Nephron progenitor cell (in vitro differentiated cells): ENCODE measurements at places on chromosomes 6 and 20.
A peak's percentile ranks its signal among the peaks of the same experiment; 100 is the strongest.

- DNase-seq = no peak
Measured at GRCh38 chr20:57959589-57959988, 249.8 kb upstream of the PMEPA1 start.

DNA sequence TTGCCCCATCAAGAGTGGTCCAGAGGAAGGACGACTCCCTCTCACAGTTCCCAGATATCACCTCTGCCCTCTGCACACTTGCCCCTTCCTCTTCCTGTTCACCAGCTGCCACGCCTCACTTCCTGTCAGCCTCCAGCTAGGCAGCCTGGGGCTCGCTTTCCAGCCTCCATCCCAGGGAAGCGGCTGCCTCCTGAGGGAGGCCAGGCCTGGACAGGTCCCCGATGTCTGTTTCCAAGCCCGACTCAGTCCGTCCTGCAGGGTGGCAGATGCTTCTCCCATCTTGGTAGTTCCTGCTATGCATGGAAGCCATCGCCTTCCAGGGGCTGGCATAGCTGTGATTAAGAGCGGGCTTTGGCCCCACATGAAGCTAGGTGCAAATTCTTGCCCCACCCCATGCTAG, 233.5 kb upstream of the PMEPA1 start:
- no peak for DNase-seq

DNA sequence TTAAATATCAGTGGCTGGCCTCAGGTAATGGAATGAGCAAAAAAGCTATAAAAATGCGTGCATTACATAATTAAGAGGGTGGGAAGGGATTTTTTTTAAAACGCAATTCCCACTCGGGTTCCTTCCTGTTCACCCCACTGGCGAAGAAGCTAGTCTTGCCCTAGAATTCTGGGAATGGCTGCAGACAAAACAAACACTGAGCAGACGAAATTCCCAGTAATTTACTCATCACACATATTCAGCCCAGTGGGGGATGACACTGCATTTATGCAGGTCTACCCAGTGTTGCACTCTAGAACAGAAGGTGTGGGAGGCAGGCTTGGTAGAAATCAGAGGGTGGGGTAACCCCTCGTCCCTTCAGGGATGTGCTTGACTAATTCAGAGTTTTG, 2695.0 kb upstream of the DEFB115 start:
- DNase-seq = no peak

GRCh38 chr6:42260972-42261371, 43.3 kb upstream of the MRPS10 start:
- DNase-seq = peak; percentile 44

GRCh38 chr20:33280000-33280680, 2.9 kb upstream of the BPIFB1 start:
- no peak for DNase-seq

- no peak for DNase-seq
Measured at GRCh38 chr20:25000268-25000801, 7.8 kb upstream of the APMAP start.

DNA sequence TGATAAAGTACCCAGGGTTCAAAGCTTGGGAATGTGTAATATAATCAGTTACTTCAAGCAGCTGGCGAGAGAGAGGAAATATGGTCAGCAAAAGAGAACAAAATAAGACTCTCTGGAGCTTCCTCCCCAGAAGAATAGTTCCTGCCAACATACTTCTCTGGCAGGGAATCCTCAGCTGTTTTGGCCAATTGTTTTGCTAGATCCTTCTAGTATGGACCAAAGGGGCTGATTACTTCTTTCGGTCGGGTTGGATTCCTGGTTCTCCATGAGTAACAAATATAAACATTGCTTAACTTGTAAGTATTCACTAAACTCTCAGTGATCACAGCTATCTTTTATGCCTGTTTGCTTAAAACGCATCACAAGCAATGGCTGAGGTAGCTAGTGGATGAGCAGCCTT, 31.4 kb upstream of the FBXO9 start:
- DNase-seq = no peak

- no peak for DNase-seq
Measured at GRCh38 chr6:56620229-56620868, 22.3 kb downstream of the DST start.

DNA sequence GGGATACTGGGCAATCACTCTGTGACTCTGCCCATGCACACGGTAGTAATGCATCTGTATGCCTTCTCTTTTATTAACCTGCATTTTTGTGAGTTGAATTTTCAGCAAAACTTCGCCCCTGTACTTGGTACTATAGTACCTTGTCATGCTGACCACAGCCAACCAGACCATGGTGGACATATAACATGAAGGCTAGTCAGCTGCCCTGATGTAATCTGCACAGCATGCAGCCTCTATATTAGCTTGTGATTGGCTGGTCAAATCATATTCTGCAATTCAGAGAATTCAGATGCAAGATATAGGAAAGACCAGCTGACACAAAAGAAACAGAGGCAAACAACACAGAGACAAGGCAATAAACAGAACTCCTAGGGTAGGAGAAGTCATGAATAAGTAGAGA, 200.9 kb upstream of the JARID2 start:
- DNase-seq = no peak

DNA sequence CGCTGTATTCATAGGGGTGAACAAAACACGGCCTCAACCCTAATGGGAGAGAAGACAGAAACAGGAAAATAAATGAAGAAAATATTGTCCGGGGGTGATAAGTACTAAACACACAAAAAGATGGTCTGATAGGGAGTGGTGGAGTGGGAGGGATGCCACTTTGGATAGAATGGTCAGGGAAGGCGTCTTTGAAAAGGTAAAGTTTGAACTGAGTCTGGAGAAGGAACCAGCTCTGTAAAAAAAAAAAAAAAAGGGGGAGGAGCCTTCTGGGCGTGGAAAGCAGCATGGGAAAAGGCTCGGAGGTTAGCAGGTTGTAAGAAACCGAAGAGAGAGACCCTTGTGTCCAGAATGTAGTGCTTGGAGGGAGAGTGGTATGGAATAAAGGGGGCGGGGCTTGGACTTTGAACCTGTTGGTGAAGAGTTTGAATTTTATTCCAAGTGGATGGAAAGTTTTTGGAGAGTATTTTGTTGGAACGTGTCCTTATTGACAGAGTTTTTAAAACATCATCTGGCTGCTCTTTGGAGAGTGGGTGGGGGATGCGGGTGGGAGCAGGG, 1.8 kb downstream of the CHMP4B start:
- peak; percentile 32 for DNase-seq

- peak; percentile 57 for DNase-seq
Measured at GRCh38 chr20:35171753-35172433, at the start of gene PROCR. Gene PROCR, plus strand, starts transcription at chr20:35172072. Its CDS starts 83 bp downstream, at chr20:35172155.
